Fibroblast of skin of scalp (primary cell): ENCODE measurements at places on chromosomes 7 and 10.
A peak's percentile ranks its signal among the peaks of the same experiment; 100 is the strongest.

- DNase-seq = peak; percentile 31
Observed at GRCh38 chr7:84455788-84456187, 261.2 kb upstream of the SEMA3A start.

GRCh38 chr7:149367418-149368180, 93.3 kb downstream of the ZNF777 start:
- DNase-seq = no peak

GRCh38 chr7:80450621-80451308, 61.1 kb downstream of the GNAT3 start:
- DNase-seq = peak; percentile 44

GRCh38 chr10:72297281-72297804, 23.6 kb downstream of the DDIT4 start:
- peak; percentile 98 for DNase-seq

- no peak for DNase-seq
Observed at GRCh38 chr7:157910446-157910845, 573.6 kb downstream of the DNAJB6 start.

GRCh38 chr7:50486512-50486911, 36.4 kb upstream of the FIGNL1 start:
- DNase-seq = no peak

DNA sequence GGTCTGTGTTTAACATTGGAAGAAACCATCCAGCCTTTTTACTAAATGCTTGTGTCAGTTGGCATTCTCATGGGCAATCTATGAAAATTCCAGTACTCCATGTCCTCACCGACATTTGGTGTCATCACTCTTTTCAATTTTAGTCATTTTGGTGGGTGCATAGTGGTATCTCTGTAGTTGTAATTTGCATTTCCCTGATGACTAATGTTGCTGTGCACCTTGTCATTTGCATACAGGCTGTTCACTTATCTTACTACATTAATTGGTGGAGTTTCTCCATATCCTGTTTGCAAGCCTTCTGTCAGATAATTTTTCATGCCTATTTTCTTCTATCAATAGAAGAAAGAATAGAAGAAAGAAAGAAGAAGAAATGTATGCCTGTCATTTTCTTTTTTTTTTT, 73.7 kb downstream of the PLPP4 start:
- no peak for DNase-seq

GRCh38 chr10:98045785-98046389, 15.5 kb upstream of the CRTAC1 start:
- DNase-seq = peak; percentile 51

DNA sequence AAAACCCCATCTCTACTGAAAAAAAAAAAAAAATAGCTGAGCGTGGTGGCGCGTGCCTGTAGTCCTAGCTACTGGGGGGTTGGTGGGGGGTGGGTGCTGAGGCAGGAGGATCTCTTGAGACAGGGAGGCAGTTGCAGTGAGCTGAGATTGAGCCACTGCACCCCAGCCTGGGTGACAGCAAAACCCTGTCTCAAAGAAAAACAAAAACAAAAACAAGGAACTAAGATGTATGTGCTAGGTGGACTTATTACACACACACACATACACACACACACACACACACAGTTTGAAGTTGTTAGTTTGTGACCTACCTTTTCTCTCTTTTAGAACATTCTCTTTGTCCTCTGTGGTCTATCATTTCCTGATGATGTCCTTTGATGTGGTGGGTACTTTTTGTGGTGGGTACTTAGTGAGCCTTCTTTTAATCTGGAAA, 53.5 kb downstream of the EXOC6 start:
- DNase-seq = no peak

DNA sequence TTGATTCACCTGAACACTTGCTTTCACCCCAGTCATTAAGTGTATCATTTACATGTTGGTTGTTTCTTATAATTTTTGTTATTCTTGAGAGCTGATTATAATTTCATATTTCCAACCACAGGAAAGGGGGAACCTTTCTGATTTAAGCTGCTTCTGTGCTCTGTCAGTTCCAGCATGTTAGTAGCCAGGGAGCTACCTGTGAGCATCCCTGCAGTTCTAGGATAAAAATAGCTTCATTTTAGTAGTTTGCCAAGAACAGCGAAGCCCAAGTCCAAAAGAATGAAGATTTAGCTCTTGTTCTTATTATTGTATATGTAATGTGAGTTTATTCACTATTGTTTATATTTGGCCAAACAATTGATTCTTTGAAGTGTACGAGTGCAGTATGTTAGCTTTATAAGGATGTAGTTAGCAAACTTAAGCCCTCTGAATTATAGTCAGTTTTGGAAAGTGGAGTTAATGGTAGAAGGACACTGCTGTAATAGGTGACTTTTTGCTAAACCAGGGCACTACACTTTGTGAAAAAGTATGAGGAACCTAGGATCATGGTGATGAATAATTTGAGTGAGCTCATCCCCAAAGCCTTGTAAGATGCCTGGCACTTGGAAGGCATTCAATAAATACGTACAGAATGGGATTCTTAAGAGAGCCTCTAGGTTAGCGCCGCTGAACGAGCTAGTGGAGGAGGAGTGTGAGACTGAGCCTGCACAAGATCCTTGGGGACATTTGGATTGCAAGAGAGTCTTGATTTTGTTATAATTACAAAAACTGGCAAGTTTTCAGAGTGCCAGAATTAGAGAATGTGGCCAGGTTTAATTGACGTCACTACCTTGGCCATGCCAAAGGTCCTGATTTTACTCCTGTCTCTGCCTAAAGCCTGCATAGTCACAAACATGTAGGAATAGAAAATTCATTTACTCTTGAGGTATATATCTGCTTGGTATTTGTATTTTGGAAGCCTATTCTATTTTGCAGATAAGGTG, 29.8 kb downstream of the DNAH11 start:
- no peak for DNase-seq

DNA sequence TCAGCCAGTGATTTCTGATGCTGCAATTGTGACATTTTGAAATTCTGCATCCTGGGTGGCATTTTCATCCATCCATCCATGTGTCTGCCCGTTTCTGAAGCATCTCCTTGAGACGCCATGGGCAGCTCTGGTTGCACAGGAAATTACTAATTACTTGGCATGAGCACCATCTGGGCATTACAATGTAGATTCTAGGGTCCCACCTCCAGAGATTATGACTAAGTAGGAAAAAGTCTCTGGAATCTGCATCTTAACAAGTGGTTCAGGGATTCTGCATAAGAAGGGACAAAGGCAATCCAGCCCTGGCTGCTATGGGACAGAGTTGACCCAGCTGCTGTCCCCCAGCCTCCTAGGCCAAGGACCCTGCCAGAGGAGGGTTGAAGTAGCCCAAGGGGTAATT, 65.3 kb downstream of the CUZD1 start:
- DNase-seq = no peak

GRCh38 chr7:44259547-44260457, 59.0 kb downstream of the YKT6 start:
- DNase-seq = peak; percentile 83

DNA sequence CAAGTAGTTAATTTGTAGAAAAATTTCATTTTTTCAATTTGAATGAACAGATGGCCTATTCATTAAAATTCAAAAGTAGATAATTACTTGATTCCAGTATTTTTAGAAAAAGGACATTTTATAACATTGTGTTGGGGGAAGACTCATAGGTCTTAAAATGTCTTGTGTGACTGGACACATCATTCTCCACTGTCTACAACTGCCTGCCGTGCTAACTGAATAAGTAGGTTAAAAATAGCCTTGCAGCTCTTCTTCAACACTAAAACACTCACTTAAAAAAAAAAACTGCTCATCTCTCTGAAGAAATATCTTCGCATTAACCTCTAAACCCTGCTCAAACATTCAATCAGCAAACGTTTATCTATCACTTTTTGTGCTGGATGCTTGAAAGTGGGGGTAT, 253.8 kb downstream of the CSTF2T start:
- DNase-seq = no peak

- DNase-seq = no peak
Observed at GRCh38 chr7:47893721-47894365, 54.4 kb downstream of the PKD1L1 start.

DNA sequence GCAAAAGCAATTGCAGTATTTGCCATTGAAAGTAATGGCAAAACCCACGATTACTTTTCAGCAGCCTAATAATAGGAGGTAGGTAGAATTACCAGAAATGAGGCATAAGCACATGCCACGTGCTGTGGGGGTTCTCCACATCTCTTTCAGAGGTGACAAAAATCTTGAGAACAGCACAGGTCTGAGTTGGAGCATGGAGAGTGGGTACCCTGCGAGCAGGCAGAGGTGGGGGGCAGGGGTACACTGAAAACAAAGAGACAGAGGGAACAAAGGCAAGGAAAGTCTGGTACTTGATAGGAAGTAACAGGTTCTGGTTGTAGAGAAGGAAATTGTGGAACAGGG, 75.9 kb downstream of the FAM107B start:
- no peak for DNase-seq

GRCh38 chr7:97506728-97507127, 225.2 kb upstream of the TAC1 start:
- DNase-seq = no peak

GRCh38 chr7:95814721-95815120, 42.4 kb downstream of the DYNC1I1 start:
- DNase-seq = no peak

DNA sequence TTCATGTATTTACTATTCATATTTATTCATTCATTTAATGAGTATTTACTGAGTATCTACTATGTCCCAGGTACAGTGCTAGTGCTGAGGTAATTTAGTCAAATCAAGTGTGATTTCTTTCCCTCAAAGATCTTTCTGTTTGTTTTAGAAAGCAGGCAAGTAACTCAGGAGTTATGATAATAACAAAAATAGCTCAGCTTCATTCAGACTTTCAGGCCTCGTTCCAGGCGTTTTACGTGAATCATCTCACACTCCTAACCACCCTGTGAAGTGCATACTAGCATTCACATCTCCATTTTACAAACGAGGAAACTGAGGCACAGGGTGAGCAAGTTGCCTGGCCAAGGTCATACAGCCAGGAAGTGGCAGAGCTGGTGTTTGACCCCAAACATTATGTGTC, 468.7 kb upstream of the C7orf33 start:
- DNase-seq = no peak

DNA sequence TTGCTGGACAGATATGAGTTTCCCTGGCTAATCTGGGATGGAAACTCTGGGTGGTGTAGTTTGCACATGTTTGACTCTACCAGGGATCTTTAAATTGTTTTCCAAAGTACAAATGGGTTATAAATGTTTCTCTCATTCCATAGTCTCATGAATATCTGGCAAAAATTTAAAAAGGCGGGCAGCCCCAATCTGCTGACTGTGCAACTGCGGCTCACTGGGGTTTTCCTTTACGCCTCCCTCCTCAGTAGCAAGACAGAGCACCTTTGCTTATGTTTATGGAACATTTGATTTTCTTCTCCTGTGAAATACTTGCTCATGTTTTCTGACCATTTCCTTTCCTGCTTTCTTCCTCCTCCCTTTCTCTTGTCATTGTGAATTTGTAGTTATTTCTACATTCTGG, 105.0 kb downstream of the ADAM12 start:
- no peak for DNase-seq

DNA sequence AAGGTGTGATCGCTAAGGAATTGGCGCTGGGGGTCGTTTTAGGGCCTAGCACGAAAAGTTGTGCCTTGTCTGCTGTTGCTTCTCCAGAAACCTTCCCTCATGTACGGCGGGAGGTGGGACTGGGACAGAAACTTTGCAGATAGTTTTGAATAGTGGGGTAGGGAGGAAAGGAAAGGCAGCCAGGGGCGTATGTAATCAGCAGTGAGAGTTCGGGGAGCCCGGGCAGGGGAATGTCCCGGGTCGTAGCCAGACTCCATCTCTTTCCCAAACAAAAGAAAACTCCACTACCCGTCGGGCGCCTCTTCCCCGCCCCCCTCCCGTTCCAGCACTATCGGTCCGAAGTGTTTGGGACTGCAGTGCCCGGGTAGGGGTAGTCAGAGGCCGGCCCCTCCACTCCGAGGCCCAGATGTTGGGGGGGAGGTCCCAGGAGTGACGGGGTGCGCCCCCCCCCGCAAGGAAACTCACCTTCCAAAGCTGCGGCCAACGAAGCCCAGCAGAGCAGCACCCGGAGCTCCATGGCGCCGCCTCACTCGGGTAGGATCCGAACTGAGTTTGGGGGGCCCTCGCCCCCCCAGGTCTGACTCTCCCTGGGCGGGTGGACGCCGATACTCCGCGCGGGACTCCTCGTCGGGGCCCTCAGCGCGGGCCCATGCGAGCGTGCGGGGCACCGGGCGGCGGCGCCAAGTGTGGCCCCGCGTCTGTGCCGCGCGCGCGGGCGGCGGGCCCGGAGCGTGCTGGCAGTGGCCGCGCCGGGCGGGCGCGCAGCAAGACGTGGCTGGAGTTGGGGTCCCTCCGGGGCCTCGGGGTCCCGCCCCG, 601 bp downstream of the EPHB4 start:
- no peak for DNase-seq

DNA sequence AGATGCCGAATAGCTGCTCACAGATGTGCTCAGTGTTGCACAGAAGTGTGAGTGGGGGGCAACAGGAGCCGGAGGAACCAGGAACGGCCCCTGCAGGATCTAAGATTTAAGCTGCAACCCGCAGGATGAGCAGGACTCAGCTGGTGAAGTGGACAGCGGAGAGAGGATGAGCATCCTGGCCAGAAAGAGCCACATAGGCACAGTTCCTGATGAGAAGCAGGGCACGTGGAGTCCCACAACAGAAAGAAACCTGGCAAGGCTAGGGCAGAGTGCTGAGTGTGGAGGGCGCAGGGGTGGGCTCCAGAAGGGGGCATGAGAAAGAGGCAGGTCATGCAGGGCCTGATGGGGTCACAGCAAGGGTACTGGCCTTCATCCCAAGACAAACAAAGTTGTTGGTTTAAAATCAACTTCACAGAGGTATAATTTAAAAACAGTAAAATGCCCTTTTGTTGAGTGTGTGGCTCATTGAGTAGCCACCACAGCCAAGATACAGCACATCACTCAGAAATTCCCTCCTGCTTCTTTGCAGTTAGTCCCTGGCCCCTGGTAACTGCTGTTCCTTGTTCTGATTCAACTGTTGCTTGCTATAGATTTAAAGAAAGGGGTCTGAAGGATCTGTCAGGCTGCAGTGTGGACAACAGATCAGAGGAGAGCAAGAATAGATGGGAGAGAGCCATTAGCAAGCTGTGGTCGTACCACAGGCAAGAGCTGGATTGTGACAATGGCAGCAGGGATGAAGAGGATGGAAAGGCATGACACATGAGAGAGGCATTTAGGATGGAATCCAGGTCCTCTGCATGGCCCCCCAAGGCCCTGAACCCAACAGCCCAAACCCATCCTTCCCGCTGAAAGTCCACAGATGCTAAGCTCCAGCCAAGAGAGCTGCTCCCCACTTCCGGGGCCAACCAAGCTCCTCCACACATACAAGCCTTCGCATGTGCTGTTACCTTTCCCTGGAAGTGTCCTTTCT, 53.1 kb upstream of the OSBPL3 start:
- DNase-seq = peak; percentile 17
